Left forelimb (tissue), 1 donor: ENCODE measurements at places on chromosomes 11 and 22.

DNA sequence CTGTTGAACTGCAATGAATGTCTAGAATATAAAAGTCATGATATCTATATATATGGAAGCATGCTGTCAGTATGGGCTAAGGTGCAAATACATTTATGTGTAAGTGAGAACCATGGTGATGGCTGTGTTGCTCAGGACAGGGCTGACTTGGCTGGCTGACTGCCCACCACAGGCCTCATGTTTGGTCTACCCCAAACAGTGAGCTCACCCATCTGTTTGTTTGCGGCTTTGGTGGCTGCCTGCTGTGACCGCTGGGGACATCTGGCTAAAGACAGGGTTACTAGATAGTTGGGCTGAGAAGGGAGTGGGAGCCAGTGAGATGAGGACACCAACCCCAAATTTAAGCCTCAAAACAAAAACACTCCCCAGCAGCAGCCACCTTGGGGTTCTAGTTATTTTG lies 6.3 kb downstream of the CD44 start:
- no peak for DNase-seq

- DNase-seq: no peak
Observed at GRCh38 chr11:119157063-119157462, 8.2 kb downstream of the ABCG4 start.

DNA sequence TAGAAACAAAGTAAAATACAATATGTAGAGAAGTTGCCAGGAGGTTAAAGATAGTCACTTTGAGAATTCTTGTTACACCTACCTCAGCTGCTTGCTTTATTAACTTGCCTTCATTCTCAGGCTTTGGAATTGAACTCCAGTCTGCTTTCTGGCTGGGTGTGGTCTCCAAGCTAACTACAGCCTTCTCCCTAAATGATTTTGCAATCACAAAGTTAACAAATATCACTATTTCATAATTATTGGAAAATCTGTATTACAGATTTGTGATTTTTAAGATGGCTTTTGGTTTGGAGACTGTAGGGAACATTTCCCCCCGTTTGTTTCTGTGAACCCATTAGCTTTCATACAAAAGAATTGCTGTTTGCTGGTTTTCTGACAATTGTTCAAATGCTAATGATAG lies 2.2 kb downstream of the PLAAT5 start:
- DNase-seq: no peak

DNA sequence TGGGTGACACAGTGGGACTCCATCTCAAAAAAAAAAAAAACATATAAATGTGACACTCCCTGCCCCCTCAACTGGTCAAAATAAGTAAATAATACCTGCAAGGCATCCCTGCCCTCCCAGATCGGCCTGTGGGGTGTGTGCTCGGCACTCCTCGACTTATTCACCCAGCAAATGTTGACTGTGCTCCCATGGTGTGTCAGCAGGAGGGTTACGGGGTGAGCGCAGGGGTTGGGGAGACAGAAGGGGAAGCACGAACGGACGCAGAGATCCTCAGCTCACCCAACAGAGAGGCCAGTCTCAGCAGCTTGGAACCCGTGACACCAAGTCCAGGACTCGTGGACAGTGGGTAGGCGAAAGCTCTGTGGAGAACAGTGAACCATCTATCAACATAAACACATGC lies 1.6 kb upstream of the ADM2 start:
- DNase-seq: no peak
